ENCODE measurements at places on chromosomes 11 and 22.

DNA sequence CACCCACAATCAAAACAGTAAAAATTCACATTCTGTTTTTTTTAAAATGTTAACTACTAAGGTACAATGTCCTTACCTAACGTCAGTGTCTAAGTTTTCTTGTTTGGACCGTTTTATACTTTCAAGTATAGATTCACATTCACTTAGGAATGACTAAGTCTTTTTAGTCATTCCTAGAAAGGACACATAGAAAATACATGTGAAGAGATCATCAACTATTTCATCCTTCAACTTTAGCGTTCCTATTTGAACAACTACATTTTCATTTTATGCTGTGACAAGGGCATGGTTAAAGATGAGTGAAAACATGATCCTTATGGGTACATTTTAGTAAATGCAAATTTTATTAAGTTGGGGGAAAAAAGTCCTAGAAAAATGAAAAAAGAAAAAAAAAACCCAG, 62.8 kb downstream of the DDX10 start:
- no peaks in the 10 kb centered on the region for H3K27me3 ChIP-seq
- H3K4me1 ChIP-seq, result no peaks in the 10 kb centered on the region
- no peak for DNase-seq
- H3K27ac ChIP-seq, result no peak overlapping the region
- H3K36me3 ChIP-seq, result peaks cover 27% of the 10 kb centered on the region
- H3K4me3 ChIP-seq, result no peak overlapping the region

DNA sequence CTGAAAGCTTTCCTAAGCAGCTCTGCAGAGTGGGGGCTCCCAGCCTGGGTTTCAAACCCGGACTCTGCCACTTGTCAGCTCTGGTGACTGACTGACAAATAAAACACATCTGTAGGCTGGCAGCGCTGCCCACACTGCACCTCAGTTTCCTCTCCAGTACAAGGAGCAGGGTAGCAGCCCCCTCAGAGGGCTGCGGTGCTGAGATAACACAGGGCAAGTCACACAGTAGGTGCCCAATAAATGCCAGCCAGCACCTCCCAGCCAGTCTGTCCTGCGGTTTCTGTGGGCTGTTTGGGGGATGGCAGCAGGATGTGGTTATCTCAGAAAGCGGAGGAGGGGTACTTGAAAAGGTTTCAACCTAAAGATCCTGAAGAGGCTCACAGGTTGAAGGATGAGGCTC, 1.5 kb downstream of the SYT12 start:
- peaks cover 17% of the 10 kb centered on the region for H3K4me1 ChIP-seq
- no peak overlapping the region for H3K4me3 ChIP-seq
- peak; percentile 88 for DNase-seq
- H3K27ac ChIP-seq, result no peak overlapping the region

DNA sequence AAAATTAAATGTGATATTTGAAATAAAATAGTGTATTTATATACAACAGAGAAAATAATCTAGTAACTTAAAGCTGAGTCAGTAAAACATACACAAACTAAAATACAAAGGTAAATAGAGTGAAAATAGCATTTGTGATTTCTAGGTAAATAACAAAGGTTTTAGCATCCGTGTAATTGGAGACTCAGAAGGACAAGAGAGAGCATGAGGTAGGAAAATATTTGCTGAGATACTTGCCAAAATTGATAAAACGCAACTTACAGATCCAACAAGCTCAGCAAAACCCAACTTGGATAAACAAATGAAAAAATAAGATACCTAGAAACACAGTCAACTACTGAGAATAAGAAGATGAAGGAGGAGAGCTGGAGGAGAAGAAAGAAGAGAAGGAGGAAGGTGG, 634.7 kb upstream of the CCDC179 start:
- no peaks in the 10 kb centered on the region for H3K36me3 ChIP-seq
- no peaks in the 10 kb centered on the region for H3K4me1 ChIP-seq
- no peak for DNase-seq
- H3K27me3 ChIP-seq, result no peaks in the 10 kb centered on the region
- no peak overlapping the region for H3K27ac ChIP-seq

DNA sequence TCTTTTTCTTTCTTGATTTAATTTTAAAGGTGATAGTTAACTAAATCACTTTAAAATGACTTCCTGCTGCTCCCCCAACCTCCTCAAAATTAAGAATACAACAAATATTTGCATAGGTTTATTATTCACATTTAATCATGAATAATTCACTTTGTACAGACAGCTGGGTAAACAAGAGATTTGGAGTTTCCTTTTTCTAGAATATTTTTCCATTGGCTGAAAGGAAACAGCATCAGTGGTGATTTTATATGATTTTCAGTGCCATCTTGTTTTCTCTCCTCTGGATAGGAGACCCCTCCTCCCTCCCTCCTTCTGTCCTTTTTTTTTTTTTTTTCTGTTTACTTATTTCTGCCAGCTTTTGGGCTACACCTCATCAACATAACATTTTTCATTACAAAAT, 60.5 kb downstream of the LIF start:
- H3K4me3 ChIP-seq, result no peak overlapping the region
- no peak overlapping the region for H3K27ac ChIP-seq
- DNase-seq, result no peak
- peaks cover 32% of the 10 kb centered on the region for H3K4me1 ChIP-seq
- no peaks in the 10 kb centered on the region for H3K36me3 ChIP-seq

- no peaks in the 10 kb centered on the region for H3K27me3 ChIP-seq
- H3K27ac ChIP-seq, result no peak overlapping the region
- no peaks in the 10 kb centered on the region for H3K36me3 ChIP-seq
- H3K4me3 ChIP-seq, result no peak overlapping the region
Observed at GRCh38 chr11:23013509-23013908, 153.2 kb upstream of the CCDC179 start.

GRCh38 chr11:46291441-46292150, 14.1 kb downstream of the CREB3L1 start:
- no peak overlapping the region for H3K27ac ChIP-seq
- no peaks in the 10 kb centered on the region for H3K36me3 ChIP-seq
- peaks cover 18% of the 10 kb centered on the region for H3K4me1 ChIP-seq
- H3K27me3 ChIP-seq, result no peaks in the 10 kb centered on the region
- no peak for DNase-seq

GRCh38 chr11:130054966-130055365, 14.7 kb upstream of the APLP2 start:
- no peak for DNase-seq
- H3K4me3 ChIP-seq, result no peak overlapping the region
- peaks cover 15% of the 10 kb centered on the region for H3K27me3 ChIP-seq
- H3K4me1 ChIP-seq, result no peaks in the 10 kb centered on the region
- H3K27ac ChIP-seq, result no peak overlapping the region

DNA sequence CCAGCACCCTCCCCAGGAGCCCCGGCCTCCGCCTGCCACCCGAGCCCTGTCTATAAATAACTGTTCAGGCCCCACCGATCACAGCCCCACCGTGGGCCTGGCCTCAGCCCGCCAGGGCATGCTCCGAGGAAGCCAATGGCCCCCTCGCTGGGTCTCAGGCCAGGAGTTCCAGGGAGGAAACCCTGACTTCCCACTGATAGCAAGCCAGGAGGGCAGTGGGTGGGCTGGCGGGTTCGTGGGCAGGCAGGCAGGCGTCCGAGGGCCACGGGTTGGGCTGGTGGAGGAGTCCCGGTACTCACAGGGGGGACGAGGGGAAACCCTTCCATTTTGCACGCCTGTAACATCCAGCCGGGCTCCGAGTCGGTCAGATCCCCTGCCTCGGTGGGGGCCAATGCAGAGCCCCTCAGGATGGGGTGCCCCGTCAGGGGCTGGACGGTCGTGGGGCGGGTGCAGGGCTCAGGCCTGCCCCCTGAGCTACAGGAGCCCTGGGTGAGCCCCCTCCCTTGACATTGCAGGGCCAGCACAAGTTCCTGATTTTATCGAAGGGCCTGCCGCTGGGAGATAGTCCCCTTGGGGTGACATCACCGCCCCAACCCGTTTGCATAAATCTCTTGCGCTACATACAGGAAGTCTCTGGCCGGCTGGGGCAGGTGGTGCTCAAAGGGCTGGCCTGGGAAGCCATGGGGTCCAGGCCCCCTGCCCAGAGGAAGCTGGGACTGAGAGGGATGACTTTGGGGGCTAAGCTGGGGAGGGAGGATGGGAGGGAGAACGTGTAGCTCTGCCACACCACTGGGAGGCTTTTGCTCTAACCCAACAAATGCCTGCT, at the start of gene SPI1:
TSS of gene SPI1 (minus strand) at position 538 of the 826 bp plus-strand sequence. CDS start at position 344, 194 bp downstream.
- no peaks in the 10 kb centered on the region for H3K4me1 ChIP-seq
- H3K27me3 ChIP-seq, result no peaks in the 10 kb centered on the region
- H3K27ac ChIP-seq, result no peak within 1 kb of the TSS
- no peak within 1 kb of the TSS for H3K4me3 ChIP-seq
- no peak for DNase-seq

DNA sequence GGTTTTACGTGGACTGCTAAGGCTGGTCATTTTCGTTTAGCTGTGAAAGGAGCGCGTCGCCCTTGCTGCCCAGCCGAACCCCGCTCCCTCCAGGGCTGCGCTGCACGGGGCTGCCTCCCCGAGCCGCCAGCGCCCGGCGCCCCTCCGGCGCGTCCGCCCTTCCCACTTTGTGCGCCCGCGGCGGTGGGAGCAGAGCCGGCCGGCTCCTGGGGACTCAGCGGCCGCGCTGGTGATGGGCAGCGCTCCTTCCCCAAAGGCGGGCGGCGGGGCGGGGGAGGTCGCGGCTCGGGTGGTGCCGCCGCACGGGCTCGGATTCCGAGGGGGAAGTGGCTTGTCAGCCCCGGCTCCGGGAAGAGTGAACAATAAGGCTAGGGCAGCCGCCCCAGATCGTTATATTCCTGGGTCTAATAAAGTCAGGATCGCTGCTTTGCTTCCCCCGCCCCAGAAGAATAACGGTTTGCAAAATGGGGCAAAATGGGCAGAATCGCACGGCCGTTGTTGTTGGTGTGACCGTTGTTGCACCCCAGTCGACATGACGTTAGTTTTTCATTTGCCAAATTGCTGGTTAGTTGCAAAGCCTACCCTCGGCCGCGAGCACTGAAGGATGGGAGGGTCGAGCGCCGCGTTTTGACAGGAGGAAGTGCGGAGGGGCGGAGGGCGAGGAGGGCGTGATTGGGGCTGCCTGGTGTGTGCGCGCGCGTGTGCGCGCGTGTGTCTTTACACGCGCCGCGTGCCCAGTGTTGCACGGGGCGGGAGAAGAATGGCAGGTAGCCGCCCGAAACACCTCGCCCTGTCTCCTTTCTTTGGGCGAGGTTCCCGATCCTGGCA, 745 bp downstream of the NCAM1 start:
- no peaks in the 10 kb centered on the region for H3K4me1 ChIP-seq
- no peak overlapping the region for H3K27ac ChIP-seq
- H3K4me3 ChIP-seq, result no peak overlapping the region
- no peaks in the 10 kb centered on the region for H3K27me3 ChIP-seq

GRCh38 chr22:38572065-38572464, 2.1 kb upstream of the DMC1 start:
- no peak overlapping the region for H3K4me3 ChIP-seq
- peaks cover 21% of the 10 kb centered on the region for H3K4me1 ChIP-seq
- no peaks in the 10 kb centered on the region for H3K27me3 ChIP-seq
- DNase-seq, result peak; percentile 23

GRCh38 chr22:35114131-35114980, 48.4 kb downstream of the ISX start:
- H3K36me3 ChIP-seq, result no peaks in the 10 kb centered on the region
- no peak overlapping the region for H3K27ac ChIP-seq
- no peaks in the 10 kb centered on the region for H3K4me1 ChIP-seq
- no peak overlapping the region for H3K4me3 ChIP-seq

- no peaks in the 10 kb centered on the region for H3K4me1 ChIP-seq
- no peak overlapping the region for H3K4me3 ChIP-seq
- H3K36me3 ChIP-seq, result peaks cover 33% of the 10 kb centered on the region
- no peak for DNase-seq
- H3K27me3 ChIP-seq, result no peaks in the 10 kb centered on the region
Observed at GRCh38 chr11:71962428-71963038, 33.7 kb downstream of the RNF121 start.

DNA sequence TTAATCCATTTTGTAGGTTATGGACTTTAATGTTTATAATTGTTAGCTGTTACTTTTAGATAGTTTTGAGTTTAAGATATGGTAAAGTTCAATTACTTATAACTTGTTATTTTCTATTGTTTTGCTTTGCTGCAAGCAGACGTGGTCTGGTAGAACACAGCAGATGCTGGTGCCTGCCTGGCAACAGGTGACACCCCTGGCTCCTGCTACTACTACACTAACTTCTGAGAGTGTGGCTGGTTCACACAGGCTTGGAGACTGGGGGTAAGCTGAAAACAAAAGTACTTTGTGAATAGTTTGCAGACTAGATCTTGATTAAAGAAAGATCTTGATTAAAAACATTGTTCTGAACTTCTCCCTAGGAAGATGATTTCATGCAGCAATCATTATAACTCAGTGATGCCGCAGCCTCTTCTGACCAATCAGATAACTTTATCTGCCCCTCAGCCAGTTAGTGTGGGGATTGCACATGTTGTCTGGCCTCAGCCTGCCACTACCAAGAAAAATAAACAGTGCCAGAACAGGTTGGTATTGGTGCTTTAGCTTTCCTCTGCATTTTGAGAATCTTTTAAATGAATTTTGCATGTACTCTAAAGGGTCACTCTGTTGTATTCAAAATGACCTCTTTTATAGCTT, 90.4 kb downstream of the HIPK3 start:
- H3K27ac ChIP-seq, result no peak overlapping the region
- no peak overlapping the region for H3K4me3 ChIP-seq
- DNase-seq, result no peak
- H3K27me3 ChIP-seq, result no peaks in the 10 kb centered on the region
- H3K4me1 ChIP-seq, result no peaks in the 10 kb centered on the region

- no peaks in the 10 kb centered on the region for H3K36me3 ChIP-seq
- no peak overlapping the region for H3K27ac ChIP-seq
- H3K4me1 ChIP-seq, result no peaks in the 10 kb centered on the region
- no peaks in the 10 kb centered on the region for H3K27me3 ChIP-seq
- H3K4me3 ChIP-seq, result no peak overlapping the region
Observed at GRCh38 chr11:103737747-103738146, 298.7 kb upstream of the DDI1 start.

GRCh38 chr11:130269326-130269943, 45.3 kb downstream of the ZBTB44 start:
- H3K27ac ChIP-seq, result no peak overlapping the region
- no peaks in the 10 kb centered on the region for H3K4me1 ChIP-seq
- H3K4me3 ChIP-seq, result no peak overlapping the region
- H3K36me3 ChIP-seq, result peaks cover 41% of the 10 kb centered on the region
- no peaks in the 10 kb centered on the region for H3K27me3 ChIP-seq

DNA sequence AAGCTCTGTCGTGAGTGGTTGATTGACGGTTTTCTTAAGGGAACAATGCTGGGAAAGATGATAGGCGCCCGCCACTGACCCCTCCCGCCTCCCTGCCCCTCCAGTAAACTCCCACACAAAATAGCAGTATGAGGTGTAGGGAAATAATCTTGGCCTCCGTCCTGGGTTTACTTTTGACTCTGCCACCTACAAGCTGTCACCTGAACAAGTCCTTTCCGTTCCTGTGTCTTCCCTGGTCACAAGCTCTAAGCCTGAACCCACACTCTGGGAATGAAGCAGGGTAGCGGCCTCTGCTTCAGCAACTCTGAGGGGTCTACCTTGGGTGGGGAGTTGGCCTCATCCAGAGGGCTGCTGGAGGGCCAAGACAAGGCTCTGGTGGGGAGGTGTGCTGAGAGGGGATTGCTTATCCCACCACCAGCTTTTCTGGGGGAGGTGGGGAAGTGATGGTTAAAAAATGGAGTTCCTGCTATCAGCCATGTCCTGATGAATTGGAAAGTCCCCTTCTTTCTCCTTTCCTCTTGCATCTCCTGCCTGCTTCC, 87.8 kb downstream of the CEP164 start:
- H3K27ac ChIP-seq, result no peak overlapping the region
- DNase-seq, result no peak
- no peaks in the 10 kb centered on the region for H3K4me1 ChIP-seq
- H3K27me3 ChIP-seq, result no peaks in the 10 kb centered on the region

Measured in DND-41 (cell line).